ENCODE measurements at places on chromosomes 7 and 10. TPM values are rescaled to one million over a fixed set of nuclear protein-coding genes. Genes with fewer than 3 reads are reported as not detected.

The METTL27 gene
- 2.3 TPM for total RNA-seq

The TMEM225B gene
- total RNA-seq, result not detected

The C7orf33 gene
- not detected for total RNA-seq

DNA sequence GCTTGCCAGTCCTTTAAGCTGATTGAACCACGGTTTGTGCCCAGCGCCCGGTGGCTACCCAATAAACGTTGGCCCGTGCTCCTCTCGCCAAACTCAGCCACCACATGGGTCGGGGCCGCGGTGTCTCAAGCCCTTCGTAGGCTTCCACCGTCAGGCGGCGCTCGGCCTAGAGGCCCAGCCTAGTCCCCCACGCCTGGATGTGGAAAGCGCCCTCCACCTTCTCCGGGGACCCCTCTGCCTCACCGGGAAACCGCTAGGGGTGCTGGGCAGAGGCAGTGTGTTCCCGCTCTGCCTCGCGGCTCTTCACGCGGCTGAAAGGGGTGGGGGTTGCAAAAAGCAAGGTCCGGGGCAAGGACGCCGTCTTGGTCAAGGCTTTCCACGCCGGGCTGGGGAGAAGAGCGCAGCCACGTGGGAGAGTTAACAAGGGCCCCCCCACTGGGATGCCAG lies 29.8 kb downstream of the LEP start:
- DNase-seq, result no peak

- no peak for DNase-seq
Measured at GRCh38 chr10:126838316-126838715, 66.9 kb upstream of the DOCK1 start.

DNA sequence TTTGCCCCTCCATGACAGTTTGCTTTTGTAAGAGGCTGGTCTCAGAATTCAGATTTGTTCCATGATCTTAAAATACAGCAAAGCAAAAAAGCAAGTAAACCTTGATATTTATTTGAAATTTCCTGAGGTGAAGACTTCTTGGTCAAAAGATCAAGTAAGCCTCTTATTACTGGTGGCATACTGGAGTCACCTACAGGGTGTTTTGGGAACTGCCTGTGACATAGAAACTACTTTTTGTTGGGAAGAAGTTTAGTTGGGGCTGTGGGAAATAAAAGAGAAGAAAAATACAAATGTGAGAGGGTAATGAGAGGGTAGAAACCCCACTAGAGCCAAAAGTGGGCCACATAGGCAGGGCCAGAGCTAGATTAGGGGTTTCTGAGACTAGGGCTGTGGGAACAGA lies 217.9 kb downstream of the OTUD1 start:
- no peak for DNase-seq

Measured in Daoy (cell line).